CD4-positive, alpha-beta memory T cell (primary cell): ENCODE measurements at places on chromosomes 6 and 20. TPM values are rescaled to one million over a fixed set of nuclear protein-coding genes. Genes with fewer than 3 reads are reported as not detected.

Gene BCAS1
- 0.32 TPM for total RNA-seq

Gene RNF5
- 44.2 TPM for total RNA-seq

Gene GRM1
- total RNA-seq = not detected

Gene SOX18
- total RNA-seq = not detected

Gene ZSWIM1
- total RNA-seq = 18.2 TPM

Gene BPHL
- 11.9 TPM for total RNA-seq

- DNase-seq = no peak
Observed at GRCh38 chr6:144311361-144311760, 26.2 kb downstream of the UTRN start.

DNA sequence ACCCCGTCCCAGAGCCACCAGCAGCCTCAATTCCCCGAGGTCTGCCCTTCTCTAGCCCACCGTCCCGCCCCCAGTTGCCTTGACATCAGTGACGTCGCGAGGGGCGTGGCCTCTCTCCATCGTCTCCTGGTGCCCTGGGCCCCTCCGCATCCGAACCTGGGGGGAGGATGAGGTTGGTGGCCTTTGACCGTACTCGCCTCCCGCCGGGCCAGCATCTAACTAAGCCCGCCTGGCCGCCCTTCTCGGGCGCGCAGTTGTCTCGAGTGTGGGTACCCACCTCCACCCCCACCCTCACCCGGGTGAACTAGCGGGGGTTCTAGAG is 5.5 kb upstream of the ARMC12 start:
- DNase-seq = peak; percentile 89

DNA sequence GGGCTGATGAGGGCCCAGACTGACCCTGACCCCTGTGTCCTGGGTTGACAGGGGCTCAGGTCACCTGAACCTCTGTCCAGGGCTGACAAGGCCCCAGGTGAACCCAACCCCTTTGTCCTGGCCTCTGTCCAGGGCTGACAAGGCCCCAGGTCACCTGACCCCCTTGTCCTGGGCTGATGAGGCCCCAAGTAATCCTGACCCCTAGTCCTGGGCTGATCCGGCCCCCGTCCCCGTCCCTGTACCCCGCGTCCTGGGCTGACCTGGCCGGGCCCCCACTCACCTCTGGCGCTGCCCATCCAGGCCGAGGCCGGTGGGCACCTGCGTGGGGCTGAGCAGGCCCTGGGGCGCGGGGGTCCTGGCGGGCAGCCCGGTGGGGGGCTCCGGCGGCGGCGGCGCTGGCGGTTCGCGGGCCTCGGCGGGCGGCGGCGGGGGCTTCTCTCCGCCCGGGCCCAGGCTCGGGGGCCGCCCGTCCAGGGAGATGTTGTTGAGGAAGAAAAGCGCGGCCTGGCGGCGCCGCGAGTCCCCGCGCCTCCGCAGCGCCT is 379 bp downstream of the CABLES2 start:
- DNase-seq = no peak

DNA sequence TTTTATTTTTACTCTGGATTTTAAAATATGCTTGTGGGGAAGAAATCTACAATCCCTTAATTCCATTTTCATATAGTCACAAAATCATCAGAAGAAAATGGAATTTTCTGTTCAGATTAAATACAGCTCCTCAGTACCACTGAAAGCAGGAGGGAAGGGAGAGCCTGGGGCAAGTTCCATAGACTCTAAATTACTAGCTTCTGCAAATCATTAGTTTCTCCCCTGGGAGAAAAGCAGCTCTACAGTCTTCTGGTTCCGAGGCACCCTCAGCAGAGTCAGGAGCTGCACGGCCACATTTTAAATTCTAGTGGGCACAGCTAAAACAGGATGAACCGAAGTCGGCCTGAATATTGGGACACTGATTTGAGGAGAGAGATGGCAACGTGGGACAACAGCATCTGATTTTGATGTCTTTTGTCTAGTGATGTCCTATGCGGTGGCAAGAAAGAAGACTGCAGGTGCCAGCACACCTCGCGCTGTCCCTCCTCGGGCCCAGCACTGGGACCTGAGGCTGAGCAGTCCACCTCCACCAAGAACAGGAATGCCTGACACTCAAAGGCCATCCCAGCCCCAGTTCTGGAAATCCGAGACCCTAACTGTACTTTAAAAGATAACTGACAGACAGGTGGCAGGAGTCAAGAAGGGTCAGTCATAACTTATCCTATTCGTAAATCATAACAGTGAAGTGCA is 90.7 kb downstream of the FOXC1 start:
- DNase-seq = no peak

- no peak for DNase-seq
Observed at GRCh38 chr6:142647449-142648035, 297.4 kb downstream of the HIVEP2 start.

- no peak for DNase-seq
Observed at GRCh38 chr20:32453467-32454163, 95.5 kb downstream of the ASXL1 start.

- no peak for DNase-seq
Observed at GRCh38 chr6:4295058-4295782, 159.8 kb upstream of the ECI2 start.

GRCh38 chr6:45710304-45710821 is 305.3 kb downstream of the CLIC5 start:
- DNase-seq = no peak

GRCh38 chr6:15368186-15368585 is 122.3 kb downstream of the JARID2 start:
- DNase-seq = no peak

DNA sequence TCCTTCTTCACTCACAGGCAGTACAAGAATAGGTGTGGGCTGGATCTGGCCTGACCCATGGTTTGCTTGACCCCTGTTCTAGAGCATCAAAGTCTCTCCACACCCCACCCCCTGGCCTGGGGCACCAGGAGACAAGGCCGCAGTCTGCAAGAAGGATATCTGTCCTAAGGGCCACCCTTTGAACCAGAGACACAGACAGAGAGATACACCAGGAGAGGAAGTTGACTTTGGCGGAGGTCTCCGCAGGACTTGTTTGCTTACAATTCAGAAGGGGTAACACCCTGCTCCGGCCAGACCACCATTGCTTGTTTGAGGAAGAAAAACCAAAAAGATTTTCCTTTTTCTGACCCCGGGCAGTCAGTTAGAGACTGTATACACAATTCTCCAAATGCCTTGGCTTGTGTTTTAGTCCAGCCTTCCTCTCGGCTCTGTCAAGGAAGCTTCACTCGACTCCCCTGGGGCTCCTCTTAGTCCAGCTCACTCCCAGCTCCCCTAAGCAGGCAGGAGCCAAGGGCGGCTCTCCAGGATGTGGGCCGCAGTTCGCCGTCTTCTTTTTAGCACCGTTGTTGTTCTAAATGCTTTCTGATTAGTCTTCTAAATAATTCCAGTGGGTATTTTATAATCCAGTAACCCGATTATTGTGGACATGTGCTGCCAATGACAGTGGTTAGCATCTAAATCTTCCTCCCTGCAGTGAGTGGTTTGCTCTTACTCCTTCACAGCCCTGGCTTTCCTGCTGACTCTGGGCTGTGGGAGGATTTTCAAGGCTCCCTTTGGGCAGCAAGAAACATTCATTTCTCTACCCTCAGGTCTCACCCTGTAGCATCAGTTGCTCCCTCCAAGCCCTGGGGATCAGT is 58.6 kb upstream of the MRPS10 start:
- no peak for DNase-seq

DNA sequence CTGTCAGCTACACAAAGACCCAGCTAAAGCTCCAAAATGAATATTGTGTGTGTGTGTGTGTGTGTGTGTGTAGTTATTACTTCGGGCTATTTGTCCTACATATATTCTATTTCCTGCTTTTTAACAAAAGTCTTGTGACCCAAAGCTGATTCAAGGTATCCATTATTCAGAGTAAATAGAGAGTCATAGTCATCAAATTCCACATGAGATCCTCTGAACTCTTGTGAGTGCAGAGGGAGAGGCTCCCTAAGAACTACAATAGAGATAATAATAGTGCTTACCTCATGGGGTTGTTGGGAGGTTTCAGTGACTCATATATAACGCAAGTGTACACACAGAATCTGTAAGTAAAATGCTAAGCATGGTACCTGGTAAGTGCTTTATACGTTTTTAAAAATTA is 95.6 kb upstream of the SHLD1 start:
- DNase-seq = no peak

DNA sequence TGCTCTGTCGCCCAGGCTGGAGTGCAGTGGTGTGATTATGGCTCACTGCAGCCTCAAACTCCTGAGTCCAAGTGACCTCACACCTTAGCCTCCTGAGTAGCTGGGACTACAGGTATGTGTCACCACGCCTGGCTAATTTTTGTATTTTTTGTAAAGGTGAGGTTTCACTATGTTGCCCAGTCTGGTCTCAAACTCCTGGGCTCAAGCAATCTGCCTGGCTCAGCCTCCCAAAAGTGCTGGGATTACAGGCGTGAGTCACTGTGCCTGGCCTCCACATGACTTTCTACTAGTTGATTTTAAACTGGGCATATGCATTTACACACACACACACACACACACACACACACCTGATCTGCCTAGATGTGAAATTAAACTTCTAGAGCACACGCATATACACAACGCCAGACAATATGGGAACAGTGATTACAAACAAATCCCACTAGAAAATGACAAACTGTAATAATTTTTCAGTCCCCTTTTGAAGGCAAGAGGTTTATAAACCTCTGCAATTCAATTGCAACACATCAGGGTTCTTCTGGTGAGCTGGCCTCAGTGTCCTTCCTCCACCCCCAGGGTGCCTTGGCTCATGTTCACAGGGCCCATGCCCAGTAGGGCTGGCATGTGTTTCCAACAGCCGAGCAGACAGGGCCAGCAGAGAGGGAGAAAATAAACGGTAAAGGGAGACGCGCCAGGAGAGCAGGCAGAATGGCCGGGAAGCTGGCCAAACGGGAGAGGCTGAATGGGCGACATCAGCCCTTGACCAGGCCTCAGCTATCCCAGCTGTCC is 31.2 kb downstream of the PARD6B start:
- DNase-seq = no peak

DNA sequence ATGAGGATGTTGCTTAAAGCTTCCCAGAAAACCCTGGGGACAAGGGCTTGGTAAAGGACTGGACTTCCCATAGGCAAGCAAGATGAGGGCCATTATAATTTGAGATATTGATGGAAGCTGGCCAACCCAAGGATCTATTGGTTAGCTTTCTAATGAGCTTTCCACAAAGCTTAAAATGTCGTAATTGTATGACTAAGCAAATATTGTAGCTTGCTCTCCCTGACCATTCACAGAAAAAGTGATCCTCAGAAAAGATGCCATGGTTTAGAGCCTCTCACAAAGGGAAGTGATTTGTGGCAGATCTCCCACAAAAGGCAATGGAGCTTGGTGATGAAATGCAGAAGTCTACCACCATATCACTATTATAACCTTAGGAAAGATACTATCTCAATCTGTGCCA is 13.6 kb downstream of the IL17F start:
- no peak for DNase-seq

- no peak for DNase-seq
Observed at GRCh38 chr6:166523782-166524559, 62.5 kb downstream of the RAMACL start.

- no peak for DNase-seq
Observed at GRCh38 chr20:32749914-32750637, 6.8 kb upstream of the COMMD7 start.

DNA sequence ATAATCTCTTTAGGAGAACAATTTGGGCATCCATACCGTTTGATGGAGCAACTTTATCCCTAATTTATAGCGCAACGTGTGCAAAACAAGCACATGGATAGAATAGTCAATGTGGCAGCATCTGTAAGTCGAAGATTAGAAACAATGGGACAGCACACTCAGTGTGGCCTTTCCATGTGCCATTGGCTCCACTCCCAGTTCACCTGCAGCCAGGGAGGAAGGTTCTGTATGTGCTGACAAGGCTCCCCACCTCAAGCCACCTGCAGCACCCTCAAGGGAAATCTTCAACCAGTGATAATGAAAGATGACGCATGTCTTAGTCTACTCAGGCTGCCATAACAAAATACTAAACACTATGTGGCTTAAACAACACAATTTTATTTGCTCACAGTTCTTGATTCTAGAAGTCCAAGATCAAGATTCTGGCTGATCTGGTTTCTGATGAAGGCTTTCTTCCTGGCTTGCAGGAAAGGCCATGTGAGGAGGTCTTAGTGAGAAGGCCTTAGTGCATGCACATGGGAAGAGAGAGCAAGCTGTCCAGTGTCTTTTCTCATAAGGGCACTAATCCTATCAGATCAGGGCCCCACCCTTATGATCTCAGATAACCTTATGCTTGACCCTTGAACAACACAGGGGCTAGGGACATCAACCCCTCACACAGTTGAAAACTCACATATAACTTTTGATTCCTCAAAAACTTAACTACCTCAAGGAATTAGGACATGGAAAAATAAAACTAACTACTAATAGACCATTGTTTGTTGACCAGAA is 34.9 kb upstream of the SHLD1 start:
- no peak for DNase-seq

DNA sequence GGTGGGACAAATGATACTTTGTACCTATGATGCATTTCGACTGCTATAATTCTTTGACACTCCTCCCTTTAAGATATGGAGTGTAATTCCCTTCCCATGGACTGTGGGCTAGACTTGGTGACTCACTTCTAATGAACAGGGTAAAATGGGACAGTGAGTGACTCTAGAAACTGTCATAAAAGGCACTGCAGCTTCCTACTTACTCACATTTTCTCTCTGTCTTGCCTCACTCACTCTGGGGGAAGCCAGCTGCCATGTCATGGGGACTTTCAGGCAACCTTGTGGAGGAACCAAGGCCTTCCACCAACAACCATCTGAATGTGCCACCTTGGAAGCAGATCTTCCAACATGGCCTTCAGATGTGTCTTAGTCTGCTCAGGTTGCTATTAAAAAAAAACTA is 12.9 kb upstream of the GFOD1 start:
- no peak for DNase-seq
